Fibroblast of skin of back (primary cell): ENCODE measurements at places on chromosomes 1 and 21.

- DNase-seq = peak; percentile 85
Measured at GRCh38 chr21:16194095-16194787, 464.5 kb downstream of the USP25 start.

DNA sequence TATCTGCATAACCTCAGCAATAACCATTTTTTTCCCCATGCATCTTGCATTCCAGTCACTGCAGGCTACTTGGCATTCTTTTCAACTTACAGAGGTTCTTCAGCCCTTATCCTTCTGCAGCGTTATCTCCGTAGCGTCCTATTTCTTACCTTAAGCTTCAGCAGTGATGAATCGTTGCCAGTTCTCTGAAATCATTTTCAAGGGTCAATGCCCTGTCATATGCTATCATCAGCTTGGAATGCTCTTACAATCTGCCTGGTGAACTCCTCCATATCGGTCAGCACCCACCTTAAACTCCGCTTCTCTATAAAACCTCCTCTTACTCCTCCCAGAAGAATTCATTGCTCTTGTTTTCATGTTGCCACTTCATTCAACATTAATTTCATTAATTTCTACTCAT, 105.1 kb upstream of the DPH5 start:
- peak; percentile 15 for DNase-seq

- DNase-seq = peak; percentile 10
Measured at GRCh38 chr1:228753786-228754360, 18.6 kb downstream of the RHOU start.

DNA sequence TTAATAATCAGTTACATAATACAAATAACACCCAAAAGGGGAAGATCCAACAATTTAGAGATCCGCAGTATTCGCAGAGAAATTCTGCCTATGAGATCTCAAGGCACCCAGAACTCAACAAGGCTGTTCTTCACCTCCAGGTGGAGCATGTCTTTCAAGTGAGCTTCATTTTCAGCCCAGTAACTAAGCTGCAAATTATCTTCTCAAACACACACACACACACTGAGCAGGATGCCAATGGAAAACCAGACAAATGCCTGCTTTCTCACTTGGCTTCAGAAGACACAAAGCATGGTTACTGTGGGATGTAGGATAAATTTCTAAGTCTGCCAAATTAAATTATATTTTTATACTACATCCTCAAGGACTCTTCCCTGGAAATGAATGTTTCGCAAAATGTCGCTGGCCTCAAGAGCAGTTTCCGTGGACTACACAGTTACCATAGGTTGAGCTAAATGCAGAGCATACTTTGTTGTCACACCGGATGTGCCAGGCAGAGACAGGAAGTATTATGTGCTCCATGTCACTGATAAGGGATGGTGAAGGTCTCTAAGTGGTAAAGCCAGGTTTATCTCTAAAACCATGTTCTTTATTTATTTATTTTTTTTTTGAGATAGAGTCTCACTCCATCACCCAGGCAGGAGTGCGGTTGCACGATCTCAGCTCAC, 30.3 kb downstream of the UBR4 start:
- peak; percentile 7 for DNase-seq

GRCh38 chr1:15167386-15167785, 13.8 kb downstream of the TMEM51 start:
- DNase-seq = no peak

GRCh38 chr1:6412896-6413295, 6.8 kb downstream of the HES2 start:
- no peak for DNase-seq

GRCh38 chr1:11602424-11602823, 51.8 kb downstream of the FBXO2 start:
- DNase-seq = no peak

DNA sequence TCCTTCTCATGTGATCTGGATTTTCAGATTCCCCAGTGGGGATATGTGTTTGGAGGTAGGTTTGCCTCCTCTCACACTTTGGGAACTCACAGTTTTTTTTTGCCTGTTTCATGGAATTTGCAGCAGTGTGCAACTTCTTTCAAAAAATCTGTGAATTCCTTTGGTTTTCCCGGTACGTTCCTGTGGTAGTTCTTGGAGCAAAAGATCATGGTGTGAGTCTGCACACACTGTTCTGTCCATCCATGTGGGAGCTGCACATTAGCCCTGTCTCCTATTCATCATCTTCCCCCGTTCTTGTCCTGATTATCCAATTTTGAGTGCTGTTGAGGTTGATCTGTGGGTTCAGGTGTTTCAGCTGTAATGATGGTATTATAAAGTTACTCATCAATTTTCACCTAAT, 30.3 kb upstream of the TACSTD2 start:
- DNase-seq = no peak

DNA sequence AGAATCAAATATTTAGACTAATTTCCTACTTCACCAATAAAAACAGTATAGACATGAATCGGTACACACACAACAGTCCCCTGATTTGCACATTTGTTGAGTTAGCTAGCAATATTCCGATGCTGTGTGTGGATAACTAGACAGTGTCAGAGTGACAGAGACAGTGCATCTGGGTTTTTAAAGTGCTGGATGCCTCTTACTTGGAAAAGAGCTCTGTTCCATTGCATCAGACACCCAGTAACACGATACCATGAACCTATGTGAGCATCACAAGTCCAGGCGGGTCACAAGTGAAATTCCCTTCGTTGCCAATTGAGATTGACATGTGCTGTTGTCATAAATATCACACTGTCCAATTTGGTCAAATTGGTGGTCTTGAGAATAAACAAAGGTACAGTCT, 82.0 kb upstream of the ESRRG start:
- no peak for DNase-seq

DNA sequence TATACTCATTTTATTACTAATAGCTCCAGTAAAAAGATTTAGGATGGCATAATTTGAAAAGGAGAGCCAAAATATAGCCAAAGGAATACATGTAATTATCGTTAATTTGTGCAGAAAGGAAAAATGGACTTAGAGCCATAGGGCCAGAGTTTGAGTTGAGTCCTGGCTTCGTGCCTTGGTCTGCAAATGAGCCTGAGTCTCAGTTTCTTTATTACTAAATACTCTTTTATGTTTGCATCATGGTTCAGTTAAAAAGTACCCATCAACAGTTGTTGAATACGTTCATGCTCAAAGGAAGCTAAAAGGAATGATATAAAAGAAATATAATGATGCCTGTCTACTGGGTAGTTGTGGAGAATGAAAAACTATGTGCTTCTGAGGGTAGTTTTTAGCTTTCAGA, 155.7 kb upstream of the FAM78B start:
- no peak for DNase-seq

DNA sequence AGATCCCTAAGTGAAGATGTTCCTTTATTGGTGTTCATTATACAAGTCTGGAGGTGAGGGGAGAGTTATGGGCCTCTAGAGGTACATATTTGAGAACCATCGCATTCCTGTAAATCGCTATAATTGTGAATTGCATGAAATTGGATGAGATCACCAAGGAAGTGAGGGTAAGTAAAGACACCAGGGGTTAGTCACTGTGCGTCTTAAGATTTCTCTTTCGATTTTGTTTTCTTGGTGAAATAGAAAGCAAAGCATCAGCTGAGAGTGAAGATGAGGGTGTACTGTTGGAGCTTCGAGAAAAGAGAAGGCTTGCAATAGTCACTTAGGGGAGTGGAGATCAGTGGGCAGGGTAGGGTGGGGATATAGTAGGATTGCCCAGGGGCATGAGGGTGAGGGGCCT, 82.1 kb downstream of the RAVER2 start:
- DNase-seq = no peak

DNA sequence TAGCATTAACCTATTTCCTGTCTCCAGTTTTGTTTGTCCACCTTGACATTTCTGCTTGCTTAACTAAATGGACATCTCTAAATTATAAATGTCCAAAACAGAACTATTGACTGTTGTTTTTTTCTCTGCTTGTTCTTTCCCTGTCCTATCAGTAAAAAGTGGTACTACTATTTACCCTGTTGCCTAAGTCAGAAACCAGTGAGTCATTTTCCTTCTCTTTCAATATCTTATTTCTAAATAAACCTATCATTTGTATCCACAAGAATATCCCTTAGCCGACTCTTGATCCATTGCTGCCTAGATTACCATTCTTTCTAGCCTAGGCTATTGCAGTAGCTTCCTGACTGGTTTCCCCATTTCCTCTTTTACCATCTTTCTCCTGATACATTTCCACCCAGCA, 22.5 kb downstream of the MIER1 start:
- no peak for DNase-seq
